A172 (cell line): ENCODE measurements at places on chromosomes 11 and 22. TPM values are rescaled to one million over a fixed set of nuclear protein-coding genes. Genes with fewer than 3 reads are reported as not detected.

- no peak for DNase-seq
Observed at GRCh38 chr11:11414996-11415395, 61.9 kb upstream of the CSNK2A3 start.

GRCh38 chr11:67270256-67271204, 4.3 kb downstream of the GRK2 start:
- no peak for DNase-seq

GRCh38 chr11:44628730-44629700, 63.6 kb downstream of the CD82 start:
- no peak for DNase-seq

- DNase-seq = peak; percentile 16
Observed at GRCh38 chr11:11020747-11021149, 162.9 kb upstream of the ZBED5 start.

DNA sequence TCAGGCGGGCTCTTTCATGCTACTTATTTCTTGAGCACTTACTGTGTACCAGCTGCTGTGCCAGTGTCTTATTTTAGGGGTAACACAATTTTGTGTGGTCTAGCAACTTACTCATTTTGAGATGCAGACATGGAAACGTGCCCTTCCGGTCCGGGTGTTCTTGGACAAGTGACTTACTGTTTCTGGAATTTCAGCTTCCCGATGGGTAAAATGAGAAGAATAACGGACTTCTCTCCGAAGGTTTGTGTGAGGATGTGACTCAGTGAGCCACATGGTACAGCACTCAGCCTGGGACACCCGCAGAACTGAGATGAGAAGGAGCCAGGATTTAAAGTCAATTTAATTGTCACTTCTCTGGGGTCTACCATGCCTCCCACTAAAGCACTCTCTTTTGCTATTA, 114.5 kb upstream of the SYT13 start:
- peak; percentile 89 for DNase-seq

TMPRSS5 gene
- total RNA-seq = 0.17 and 0.62 TPM in 2 replicates

TPCN2 gene
- 11.1 and 11.9 TPM in 2 replicates for total RNA-seq
